ENCODE measurements at places on chromosomes 6 and 20. TPM values are rescaled to one million over a fixed set of nuclear protein-coding genes. Genes with fewer than 3 reads are reported as not detected.

Gene ELOVL4
- 1.6 TPM for total RNA-seq

Gene DNAH8
- total RNA-seq, result not detected

Gene SAYSD1
- total RNA-seq, result 22.8 TPM

Gene SNAP91
- not detected for total RNA-seq

Gene FNDC1
- not detected for total RNA-seq

Gene OLIG3
- total RNA-seq, result not detected

Gene C6orf141
- total RNA-seq, result not detected

Gene EMILIN3
- not detected for total RNA-seq

Gene APCDD1L
- not detected for total RNA-seq

Gene CALHM4
- not detected for total RNA-seq

Gene THEMIS
- 128 TPM for total RNA-seq

Gene ZBTB12
- total RNA-seq, result 3.1 TPM

Gene PLA2G7
- 1.9 TPM for total RNA-seq

- no peak for DNase-seq
- H3K4me3 ChIP-seq, result no peak overlapping the region
- no peak overlapping the region for H3K27ac ChIP-seq
- H3K4me1 ChIP-seq, result peaks cover 4% of the 10 kb centered on the region
- no peaks in the 10 kb centered on the region for H3K27me3 ChIP-seq
- H3K36me3 ChIP-seq, result no peaks in the 10 kb centered on the region
These were observed 112.2 kb downstream of the SULF2 start for GRCh38 chr20:47672886-47673670.

- H3K4me3 ChIP-seq, result no peak overlapping the region
- DNase-seq, result no peak
- no peak overlapping the region for H3K27ac ChIP-seq
- no peaks in the 10 kb centered on the region for H3K36me3 ChIP-seq
- peaks cover 4% of the 10 kb centered on the region for H3K4me1 ChIP-seq
These were observed 2.5 kb upstream of the PTPRT start for GRCh38 chr20:43191946-43192863.

DNA sequence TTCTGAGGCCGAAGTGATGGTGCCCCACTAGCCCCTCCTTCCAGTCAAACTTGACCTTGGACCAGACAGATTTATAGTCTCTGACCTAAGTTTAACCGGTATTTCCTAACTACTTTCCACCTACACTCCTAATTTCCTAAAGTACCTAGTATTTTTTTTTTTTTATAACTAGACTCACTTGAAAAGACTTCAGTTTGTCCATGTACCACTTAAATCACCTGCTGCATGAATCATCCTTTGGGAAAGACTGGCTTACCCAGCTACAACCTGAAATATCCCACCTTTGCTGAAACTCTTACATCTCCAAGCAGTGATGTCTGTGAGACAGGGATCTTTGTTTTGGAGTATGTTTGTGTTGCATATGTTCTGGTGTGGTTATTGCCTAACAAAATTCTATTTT is 71.1 kb downstream of the ZDHHC14 start:
- no peak for DNase-seq
- peaks cover 4% of the 10 kb centered on the region for H3K4me1 ChIP-seq
- H3K4me3 ChIP-seq, result no peak overlapping the region
- H3K27me3 ChIP-seq, result no peaks in the 10 kb centered on the region
- H3K36me3 ChIP-seq, result no peaks in the 10 kb centered on the region

DNA sequence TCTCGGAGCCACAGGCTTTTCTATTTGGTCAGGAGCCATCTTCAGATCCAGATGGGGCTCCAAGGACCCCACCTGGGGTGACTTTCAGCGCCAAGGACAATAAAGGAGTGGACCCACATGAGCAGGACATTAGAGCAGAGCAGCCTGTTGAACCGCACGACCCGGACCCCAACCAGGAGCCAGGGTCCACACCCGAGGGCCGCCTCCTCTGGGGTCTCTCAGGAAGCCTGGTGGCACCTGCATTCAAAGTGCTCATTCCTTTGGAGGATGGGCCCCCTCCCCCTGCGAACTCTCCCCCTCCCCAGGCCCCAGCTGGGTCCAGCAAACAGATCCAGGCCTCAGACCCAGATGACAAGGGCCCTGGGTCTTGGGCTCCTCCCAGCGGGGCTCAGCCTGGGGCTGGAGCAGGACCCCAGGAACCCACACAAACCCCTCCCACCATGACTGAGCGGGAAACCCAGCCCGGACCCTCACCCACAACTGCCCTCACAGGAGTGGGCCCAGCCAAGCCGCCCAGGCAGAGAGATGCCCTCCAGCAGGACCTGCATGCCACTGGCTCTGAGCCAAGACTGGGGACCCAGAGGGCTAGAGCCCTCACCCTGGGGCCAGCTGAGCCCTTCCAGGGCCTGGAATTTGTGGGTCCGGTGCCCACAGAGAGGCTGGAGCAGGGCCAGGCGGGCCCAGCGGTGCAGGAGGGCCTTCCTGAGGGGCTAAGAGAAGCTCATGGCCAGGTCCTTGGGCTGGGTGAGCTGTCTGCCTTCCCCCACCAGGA is 23.9 kb downstream of the RAB44 start:
- H3K4me1 ChIP-seq, result no peaks in the 10 kb centered on the region
- H3K27me3 ChIP-seq, result no peaks in the 10 kb centered on the region
- no peak overlapping the region for H3K27ac ChIP-seq
- H3K36me3 ChIP-seq, result no peaks in the 10 kb centered on the region
- no peak overlapping the region for H3K4me3 ChIP-seq
- DNase-seq, result no peak

GRCh38 chr6:83071023-83071422 is 3.6 kb downstream of the DOP1A start:
- H3K27ac ChIP-seq, result peak overlapping the region; percentile 63
- peaks cover 49% of the 10 kb centered on the region for H3K4me1 ChIP-seq
- no peaks in the 10 kb centered on the region for H3K27me3 ChIP-seq

DNA sequence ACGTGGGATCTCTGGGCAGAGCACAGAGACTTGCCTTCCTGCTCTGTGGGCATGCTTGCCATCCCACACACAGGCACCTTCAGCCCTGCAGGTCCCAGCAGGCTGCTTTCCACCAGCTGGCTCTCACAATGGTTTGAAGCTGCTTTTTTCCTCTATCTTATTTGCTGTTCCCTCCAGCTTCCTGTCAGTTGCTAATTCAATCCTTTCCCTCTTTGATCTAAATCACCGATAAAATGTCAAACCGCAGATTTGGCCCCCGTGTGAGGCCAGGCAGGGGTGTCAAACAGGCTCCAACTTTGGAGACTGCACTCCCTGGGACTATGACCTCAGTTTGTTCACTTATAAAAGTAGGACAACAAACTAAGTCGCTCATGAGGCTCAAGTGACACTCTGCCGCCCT is 40.6 kb upstream of the PCMTD2 start:
- H3K4me3 ChIP-seq, result no peak overlapping the region
- H3K27ac ChIP-seq, result peak overlapping the region; percentile 38
- no peaks in the 10 kb centered on the region for H3K27me3 ChIP-seq
- no peak for DNase-seq
- H3K36me3 ChIP-seq, result no peaks in the 10 kb centered on the region
- H3K4me1 ChIP-seq, result peaks cover 12% of the 10 kb centered on the region

DNA sequence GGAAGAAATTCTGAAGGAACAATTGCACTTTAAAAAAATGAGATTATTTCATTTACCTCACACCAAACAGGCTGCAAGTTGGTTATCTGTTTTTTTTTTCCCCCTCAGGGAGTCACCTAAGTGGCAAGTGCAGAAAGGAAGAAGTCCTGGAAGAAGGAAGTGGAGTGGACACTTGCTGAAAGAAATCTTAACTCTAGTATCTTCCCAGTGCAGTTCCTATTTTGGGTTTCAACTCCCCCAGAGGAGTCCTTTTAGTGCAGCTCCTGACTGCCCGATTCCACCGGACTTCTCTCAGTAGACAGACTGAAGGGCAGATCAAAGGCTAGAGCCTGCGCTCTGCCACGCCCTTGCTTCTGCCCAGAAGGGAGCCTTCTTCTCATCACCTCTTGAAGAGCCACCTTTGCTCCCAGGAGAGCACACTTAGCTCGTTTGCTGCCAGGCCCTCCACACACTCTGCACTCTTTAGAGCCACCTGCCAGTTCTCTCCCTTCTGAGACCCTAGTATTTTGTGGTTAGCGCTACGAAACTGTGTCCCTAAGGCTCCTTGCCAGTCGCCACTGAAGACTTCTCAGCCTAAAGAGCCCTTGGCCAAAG is 4.9 kb downstream of the MTCL3 start:
- DNase-seq, result no peak
- H3K4me1 ChIP-seq, result peaks cover 36% of the 10 kb centered on the region
- H3K36me3 ChIP-seq, result peaks cover 2% of the 10 kb centered on the region
- H3K27ac ChIP-seq, result no peak overlapping the region
- peak overlapping the region; percentile 89 for H3K4me3 ChIP-seq
- H3K27me3 ChIP-seq, result peaks cover 6% of the 10 kb centered on the region

DNA sequence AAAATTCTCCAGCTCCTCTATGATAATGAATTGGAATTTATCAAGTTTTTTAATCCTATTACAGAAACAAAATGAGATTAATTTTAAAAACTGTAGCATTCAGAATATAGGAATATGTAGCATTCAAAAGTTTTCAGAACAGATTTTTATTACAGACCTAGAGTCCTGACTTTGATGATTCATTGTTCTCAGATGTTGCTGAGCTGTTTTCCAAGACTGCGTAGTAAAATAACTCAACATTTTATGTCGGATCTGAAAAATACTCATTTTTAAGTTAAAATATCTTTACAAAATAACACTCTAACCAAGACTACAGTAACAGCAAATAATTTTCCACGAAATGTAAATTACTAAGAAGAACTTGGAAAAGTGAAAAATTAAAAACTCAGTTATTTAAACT is 67.1 kb downstream of the SYCP2 start:
- peaks cover 29% of the 10 kb centered on the region for H3K36me3 ChIP-seq
- no peak overlapping the region for H3K4me3 ChIP-seq
- no peak for DNase-seq

- H3K36me3 ChIP-seq, result no peaks in the 10 kb centered on the region
- H3K4me3 ChIP-seq, result no peak overlapping the region
These were observed 102.8 kb upstream of the SGK1 start for GRCh38 chr6:134420614-134421181.

DNA sequence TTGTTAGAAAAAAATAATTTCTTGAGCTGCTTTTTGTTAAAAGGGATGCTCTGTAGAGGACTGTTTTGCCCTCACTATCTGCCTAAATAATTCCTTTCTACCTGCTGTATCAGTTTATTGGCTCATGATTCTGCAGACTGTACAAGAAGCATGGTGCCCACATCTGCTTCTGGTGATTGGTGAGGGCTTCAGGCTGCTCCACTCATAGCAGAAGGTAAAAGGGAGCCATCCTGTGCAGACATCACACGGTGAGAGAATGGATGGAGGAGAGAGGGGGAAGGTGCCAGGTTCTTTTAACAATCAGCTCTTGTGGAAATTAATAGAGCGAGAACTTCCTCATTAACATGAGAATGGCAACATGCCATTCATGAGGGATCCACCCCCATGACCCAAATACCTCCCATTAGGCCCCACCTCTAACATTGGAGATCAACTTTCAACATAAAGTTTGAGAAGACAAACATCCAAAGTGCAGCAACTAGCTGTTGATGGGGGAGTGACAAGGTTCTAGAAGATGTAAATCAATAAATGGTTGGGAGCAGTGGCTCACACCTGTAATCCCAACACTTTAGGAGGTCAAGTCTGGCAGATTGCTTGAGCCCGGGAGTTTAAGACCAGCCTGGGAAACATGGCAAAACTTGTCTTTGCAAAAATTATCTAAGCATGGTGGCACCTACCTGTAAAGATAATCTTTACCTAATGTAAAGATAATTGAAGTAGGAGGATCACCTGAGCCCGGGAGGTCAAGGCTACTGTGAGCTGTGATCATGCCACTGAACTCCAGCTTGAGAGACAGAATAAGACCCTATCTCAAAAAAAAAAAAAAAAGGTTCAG is 15.7 kb upstream of the AHCY start:
- no peak for DNase-seq
- H3K27ac ChIP-seq, result no peak overlapping the region
- no peaks in the 10 kb centered on the region for H3K4me1 ChIP-seq
- H3K36me3 ChIP-seq, result no peaks in the 10 kb centered on the region

DNA sequence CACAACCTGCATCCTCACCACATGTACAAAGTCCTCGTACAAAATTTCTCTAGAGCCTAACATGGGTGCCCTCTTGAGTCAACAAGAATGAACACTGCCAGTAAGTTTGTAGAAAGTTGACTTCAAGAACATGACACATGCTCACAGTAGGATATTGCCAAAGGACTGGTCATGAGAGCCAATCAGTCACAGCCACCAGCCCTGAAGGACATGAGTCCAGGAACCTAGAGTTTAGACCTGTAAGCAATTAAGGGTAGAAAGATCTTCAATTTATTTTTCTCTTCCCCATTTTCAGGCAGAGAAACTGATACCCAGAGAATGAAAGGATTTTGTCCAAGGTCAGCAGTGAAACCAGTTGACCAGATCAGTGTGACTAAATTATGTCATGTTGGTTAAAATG is 96.1 kb downstream of the MAFB start:
- no peaks in the 10 kb centered on the region for H3K36me3 ChIP-seq
- no peaks in the 10 kb centered on the region for H3K4me1 ChIP-seq
- H3K4me3 ChIP-seq, result no peak overlapping the region

DNA sequence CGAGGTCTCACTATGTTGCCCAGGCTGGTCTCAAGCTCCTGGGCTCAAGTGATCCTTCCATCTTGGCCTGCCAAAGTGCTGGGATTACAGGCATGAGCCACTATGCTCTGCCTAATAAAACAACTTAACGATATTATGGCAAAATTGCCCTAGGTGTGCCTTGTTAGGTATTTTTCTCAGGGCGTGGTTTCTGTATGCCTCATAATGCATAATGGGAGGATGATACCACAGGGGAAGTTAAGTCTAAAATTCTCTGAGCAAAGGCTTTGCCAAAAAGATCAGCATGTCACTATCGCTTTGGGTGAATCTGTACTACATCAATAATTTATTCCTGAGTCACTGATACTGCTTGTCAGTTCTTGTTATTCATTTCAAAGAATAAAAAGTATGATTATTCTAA is 15.9 kb upstream of the LOC128125822 start:
- no peak overlapping the region for H3K4me3 ChIP-seq
- H3K27me3 ChIP-seq, result peaks cover 16% of the 10 kb centered on the region
- no peak for DNase-seq
- no peaks in the 10 kb centered on the region for H3K36me3 ChIP-seq

- peaks cover 40% of the 10 kb centered on the region for H3K27me3 ChIP-seq
- H3K36me3 ChIP-seq, result no peaks in the 10 kb centered on the region
- H3K4me3 ChIP-seq, result no peak overlapping the region
- H3K4me1 ChIP-seq, result no peaks in the 10 kb centered on the region
These were observed 10.2 kb upstream of the SLC22A3 start for GRCh38 chr6:160337991-160338390.

GRCh38 chr20:32226391-32226790 is 18.7 kb downstream of the POFUT1 start:
- H3K36me3 ChIP-seq, result no peaks in the 10 kb centered on the region
- H3K27ac ChIP-seq, result peak overlapping the region; percentile 31
- DNase-seq, result no peak

- no peak overlapping the region for H3K4me3 ChIP-seq
- H3K27ac ChIP-seq, result no peak overlapping the region
- DNase-seq, result no peak
These were observed 95.8 kb downstream of the BANF2 start for GRCh38 chr20:17795501-17796071.

- no peak overlapping the region for H3K4me3 ChIP-seq
- H3K27ac ChIP-seq, result no peak overlapping the region
- no peak for DNase-seq
- H3K4me1 ChIP-seq, result peaks cover 26% of the 10 kb centered on the region
- no peaks in the 10 kb centered on the region for H3K27me3 ChIP-seq
- H3K36me3 ChIP-seq, result no peaks in the 10 kb centered on the region
These were observed 7.6 kb upstream of the HLA-DOA start for GRCh38 chr6:33017018-33017417.
